Esophagus muscularis mucosa (tissue), 4 donors: ENCODE measurements at places on chromosomes 11 and 22. TPM values are rescaled to one million over a fixed set of nuclear protein-coding genes. Genes with fewer than 3 reads are reported as not detected.

GRCh38 chr11:97990162-97990920 lies 1030.4 kb upstream of the CNTN5 start:
- DNase-seq, result no peak

The NRIP3 gene
- 2.1 TPM for total RNA-seq

DNA sequence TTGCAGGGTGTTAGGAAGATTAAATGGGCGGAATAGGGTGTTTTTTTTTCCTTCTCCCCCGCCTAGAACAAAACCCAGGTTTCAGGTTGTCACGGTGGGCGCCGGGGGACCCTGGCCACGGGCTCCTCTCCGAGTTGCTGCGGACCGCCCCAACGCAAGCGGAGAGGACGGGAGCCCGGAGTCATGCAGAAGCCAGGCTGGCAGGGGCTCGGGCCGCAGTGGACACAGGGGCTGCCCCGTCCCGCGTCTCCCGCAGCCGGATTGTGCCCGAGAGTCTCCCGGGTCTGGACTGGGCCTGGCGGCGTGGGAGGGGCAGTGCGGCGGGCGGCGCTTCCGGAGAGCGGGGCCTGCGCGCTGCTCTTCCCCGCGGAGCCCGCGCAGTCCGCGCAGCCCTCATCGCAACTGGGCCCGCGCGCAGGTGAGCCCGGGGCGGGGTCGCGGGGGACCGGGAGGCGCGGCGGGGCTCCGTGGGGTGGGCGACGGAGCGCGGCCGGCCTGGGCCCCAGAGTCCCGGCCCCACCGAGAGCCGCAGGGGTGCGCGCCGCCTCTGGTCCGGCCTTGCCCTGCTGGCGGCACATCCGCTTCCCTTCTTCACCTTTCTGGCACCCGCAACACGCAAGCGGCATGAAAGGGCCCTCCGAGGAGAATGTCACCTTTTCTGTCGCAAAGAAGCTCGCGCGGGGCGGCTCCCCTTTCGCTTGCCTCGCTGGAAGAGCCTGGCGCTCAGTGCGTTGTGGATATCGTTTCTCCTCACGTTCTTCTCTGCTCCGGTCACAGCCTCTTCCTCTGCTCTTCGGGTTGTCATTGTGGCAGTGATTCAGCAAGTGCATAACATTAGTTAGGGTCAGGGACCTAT lies at the start of gene TIRAP:
Gene TIRAP, plus strand, starts transcription at position 358 of the 856 bp plus-strand sequence. CDS start 7,802 bp downstream, outside the sequence.
- no peak for DNase-seq

The B3GAT1 gene
- total RNA-seq, result 0.29 TPM

DNA sequence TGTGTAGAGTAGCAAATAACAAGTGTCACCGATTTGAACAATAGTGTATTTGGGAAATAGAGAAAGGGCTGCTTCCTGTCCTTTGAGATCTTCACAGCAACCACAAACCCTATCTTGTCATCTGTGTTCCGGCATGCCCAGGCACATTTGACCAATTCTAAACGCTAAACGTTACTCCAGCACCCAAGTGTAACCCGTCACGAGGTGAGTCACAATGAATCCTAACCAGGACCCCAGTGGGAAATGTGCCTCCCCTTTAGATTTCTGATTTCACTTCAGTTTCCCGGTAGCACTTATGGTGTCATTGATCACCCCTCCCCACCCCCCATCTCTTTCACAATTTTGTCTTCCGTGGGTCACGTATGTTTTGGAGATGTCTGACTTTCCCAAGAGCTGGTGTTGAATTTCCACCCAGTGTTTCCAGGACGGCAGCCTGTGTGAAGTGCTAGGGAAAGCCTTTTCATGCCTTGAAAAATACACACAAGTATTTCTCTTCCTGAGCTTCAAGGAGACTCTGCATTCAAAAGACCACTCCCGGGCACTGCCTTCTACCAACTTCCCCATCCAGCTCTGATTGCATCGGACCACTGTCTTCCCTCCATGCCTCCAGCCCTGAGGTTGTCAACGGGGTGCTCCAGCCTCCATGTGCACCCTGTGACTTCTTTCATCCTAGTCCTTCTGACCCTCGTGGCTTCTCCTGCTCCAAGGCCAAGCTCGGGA lies 10.5 kb upstream of the C11orf24 start:
- no peak for DNase-seq

The FAT3 gene
- 15.4 TPM for total RNA-seq

GRCh38 chr11:118076754-118077281 lies at the start of gene TMPRSS4:
Gene TMPRSS4 (plus strand): TSS chr11:118077078. CDS start chr11:118077303, 225 bp downstream.
- DNase-seq, result no peak

The PANX2 gene
- total RNA-seq, result 0.33 TPM

The SLC25A18 gene
- 2.2 TPM for total RNA-seq

- no peak for DNase-seq
Observed at GRCh38 chr11:108035690-108036089, 27.0 kb downstream of the CUL5 start.

GRCh38 chr11:122523846-122524805 lies 131.4 kb upstream of the UBASH3B start:
- no peak for DNase-seq

The ANAPC15 gene
- total RNA-seq, result 47.7 TPM

The CCDC117 gene
- total RNA-seq, result 20.2 TPM

GRCh38 chr11:69903211-69903610 lies 84.0 kb upstream of the FGF3 start:
- DNase-seq, result no peak

- DNase-seq, result no peak
Observed at GRCh38 chr11:2209370-2209801, 37.8 kb upstream of the TH start.

GRCh38 chr11:116826751-116827431 lies 2.8 kb upstream of the APOC3 start:
- DNase-seq, result no peak

The PRR5L gene
- total RNA-seq, result 1.7 TPM

The MMP1 gene
- 0.17 TPM for total RNA-seq

The TP53I11 gene
- total RNA-seq, result 51.1 TPM

The TMEM109 gene
- total RNA-seq, result 186 TPM

- no peak for DNase-seq
Observed at GRCh38 chr22:35335936-35336781, 36.5 kb downstream of the TOM1 start.

DNA sequence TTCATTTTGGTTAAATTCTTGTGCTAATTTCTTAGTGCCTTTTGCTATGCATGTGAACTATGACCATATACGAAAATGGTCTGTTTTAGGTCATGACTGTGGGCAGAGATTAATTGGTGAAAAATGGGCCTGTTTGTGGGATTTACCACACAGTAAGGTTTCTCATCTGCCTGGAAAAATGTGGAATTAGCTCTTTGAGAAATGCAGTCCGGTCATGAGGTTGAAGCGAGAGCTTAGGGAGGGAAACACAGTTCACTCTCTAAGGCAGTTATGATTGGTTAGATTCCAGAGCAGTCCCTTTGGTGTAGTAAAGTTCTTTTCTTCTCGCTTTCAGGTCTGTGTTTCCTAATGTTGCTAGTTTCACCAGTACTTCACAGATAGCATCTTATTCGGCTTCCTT lies 1.2 kb upstream of the PDE3B start:
- DNase-seq, result no peak

The DNAJB7 gene
- total RNA-seq, result not detected

GRCh38 chr22:26674211-26675190 lies 17.1 kb downstream of the MIAT start:
- no peak for DNase-seq
